Tibial nerve (tissue), 4 donors: ENCODE measurements at places on chromosomes 5 and 9.

DNA sequence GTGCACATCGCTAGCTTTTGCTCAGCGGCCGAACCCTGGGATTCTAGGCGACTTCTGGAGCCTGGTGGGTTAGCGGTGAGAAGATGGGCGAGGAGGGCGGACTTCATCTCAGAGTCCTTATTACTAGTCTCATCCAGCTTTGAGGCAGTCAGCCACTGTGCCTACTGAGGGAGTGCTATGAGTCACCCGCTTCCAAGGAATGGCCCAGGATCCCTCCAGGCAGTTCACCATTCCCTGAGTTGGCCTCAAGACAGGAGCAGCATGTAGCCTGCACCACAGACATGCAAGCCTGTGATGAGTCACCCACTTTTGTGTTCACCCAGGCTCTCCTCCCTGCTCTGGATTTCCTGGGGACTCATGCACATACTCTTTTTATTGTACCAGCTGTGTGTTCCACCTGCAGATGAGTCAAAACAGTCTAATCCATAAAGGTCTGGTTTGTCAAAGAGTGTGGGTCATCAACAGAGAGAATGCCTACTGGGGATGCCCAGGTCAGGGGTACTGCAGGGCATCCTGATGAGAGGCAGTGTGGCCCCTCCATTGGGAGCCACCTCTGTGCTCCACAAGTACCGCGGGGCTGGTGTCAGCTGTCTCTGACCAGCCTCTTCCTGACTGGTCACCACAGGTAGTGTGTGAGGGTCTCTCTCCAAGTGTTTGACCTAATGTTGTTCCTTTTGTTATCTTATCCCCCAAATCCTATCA lies 20.2 kb downstream of the SLC22A5 start:
- DNase-seq = no peak

GRCh38 chr9:129875687-129876395 lies 40.6 kb downstream of the USP20 start:
- DNase-seq = no peak

DNA sequence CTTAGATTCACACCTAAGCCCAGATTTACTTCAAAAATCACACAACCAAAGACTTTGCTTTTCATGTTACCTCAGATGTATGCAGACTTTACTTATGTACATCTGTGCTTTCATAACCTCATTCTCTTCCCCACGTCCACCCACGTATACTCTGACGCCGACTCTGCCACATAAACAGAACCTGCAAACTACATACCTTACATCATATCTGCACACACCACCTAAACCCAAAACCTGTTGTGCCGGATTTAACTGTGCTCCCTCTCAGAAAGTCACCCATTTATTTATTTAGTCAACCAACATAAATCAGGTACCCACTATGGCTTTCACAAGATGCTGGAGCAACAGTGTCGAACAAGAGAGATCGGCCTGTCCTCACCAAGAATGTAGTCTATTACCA lies 1.0 kb upstream of the DPYSL3 start:
- DNase-seq = no peak

DNA sequence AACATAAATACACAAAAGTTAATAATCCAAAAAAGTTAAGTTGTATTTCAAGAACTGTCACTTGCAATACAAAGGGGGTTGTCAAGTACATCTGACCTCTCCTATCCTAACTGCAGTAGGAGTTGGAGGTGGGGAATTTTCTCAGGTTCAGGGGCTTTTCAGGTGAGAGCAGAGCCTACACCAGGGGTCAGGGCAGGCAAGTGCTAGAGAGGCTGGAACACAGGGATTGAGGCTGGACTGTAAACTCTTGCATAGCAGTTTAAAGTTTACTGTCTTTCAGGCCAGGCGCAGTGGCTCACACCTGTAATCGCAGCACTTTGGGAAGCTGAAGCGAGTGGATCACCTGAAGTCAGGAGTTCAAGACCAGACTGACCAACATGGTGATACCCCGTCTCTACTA lies 25.4 kb upstream of the RASGRF2 start:
- DNase-seq = no peak

GRCh38 chr5:139438707-139439012 lies 665 bp downstream of the DNAJC18 start:
- no peak for DNase-seq
